HL-60 (cell line): ENCODE measurements at places on chromosomes 12 and 14.

GRCh38 chr12:123050331-123050831, 69.9 kb downstream of the ARL6IP4 start:
- DNase-seq, result no peak

DNA sequence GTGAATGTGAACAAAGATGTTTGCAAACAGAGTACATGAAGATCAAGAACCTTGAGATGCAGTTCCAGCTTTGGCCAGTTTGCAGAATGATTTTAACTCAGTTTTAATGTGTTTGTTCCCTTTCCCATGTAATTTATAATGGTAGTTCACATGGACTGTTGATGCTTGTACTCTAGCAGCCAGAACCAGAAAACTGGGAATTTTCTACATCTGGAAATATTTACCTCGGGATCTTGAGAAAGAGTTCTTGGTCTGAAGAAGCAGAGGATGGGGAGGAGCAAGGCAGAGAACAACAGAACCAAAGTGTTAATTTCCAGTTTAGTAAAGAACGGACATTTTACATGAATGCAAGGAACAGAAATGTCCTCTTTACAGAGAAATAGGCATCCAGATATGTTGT, 37.0 kb upstream of the PMCH start:
- no peak for DNase-seq

GRCh38 chr12:21444193-21445146, 7.0 kb downstream of the PYROXD1 start:
- DNase-seq, result no peak

GRCh38 chr12:124045671-124046455, 72.8 kb downstream of the ZNF664 start:
- no peak for DNase-seq

GRCh38 chr14:79242666-79243065, 968.6 kb downstream of the DIO2 start:
- no peak for DNase-seq

DNA sequence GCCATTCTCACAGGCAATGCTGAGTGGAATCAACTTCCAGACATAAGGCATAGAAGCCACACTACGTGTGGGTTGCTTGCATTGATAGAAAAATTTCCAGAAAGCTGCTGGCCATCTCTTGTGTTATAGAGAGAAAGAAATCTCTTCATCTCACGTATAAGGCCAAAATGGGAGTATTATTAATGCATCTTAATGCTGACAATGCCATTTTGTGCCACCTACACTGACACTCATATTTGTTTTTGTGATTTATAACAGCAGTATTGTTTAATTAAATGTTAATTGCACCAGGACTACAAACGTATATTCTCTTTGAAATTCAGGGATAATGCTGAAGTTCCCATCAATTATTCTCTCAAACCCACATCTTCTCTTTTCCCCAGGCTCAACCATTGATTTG, 56.1 kb upstream of the TMEM132D start:
- no peak for DNase-seq

DNA sequence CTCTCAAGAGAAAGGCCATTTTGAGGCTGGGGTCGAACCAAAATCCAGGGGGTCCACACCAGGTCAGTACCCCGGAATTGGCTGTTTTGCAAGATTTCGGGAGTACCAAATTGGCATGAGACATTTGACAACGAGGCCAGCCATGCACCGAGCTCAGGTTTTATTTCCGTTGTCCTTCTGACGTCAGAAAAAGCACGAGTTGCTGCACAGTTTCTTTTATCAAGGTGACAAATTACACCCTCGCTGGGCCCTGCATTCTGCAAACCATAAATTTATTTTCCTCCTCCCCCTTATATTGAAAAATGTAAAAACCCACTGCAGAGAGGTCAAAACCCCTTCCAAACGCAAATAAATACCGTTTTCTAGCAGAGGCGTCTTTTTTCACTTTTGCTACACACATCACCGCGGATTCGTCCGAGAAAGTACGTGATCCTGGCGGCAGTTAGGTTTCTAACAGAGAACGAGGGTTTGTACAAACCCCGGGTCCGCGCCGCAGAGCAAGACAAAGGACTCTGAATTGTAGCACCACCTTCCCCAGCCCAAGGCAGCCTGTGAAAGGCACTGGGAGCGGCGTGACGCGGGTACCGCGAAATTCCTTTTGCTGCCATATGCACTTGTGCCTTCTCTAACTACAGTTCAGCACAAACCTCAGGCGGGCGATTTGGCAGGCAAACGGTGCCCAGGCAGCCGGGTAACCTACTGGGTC, 1.8 kb downstream of the SLC38A1 start:
- no peak for DNase-seq

- peak; percentile 98 for DNase-seq
Measured at GRCh38 chr12:48197971-48198671, 5.0 kb downstream of the OR10AD1 start.

- DNase-seq, result peak; percentile 35
Measured at GRCh38 chr12:43676183-43676813, 82.3 kb downstream of the PUS7L start.

DNA sequence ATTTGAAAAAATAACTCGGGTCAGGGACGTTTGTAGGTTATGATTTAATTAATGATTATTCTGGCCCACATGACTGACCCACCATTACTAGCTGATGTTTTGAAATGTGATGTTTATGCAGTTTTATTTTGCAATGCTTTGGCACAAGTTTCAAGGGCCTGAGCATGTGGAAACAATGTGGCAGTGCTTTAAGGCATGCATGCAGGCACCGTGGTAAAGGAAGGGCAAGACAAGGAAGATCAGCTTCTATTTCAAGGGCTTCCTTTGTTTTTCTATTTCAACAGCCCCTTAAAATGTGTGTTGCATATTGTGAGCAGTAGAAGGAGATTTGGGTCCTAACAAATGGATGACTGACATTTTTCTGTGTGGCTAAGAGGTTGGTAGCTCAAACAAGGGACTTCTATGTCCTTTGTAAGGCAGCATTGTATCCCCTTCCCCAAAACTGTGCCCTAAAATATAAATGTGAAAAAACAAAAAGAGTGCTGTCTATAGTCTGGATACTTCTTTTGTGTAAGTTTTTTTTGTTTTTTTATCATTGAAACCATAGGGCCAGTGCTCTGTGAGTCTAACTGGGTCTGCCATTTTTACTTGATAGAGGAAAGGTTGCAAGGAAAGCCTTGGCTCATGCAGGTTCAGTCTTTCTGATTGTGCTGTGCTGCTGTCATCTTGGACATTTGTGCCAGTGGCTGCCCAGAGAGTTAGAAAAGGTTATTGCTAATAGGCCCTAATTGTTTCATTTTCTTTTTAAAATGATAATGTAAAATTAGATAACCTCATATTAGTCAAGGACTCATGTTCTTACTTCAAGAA, 103.5 kb downstream of the FGD4 start:
- peak; percentile 75 for DNase-seq

GRCh38 chr14:102570334-102570995, 22.0 kb upstream of the RCOR1 start:
- no peak for DNase-seq

DNA sequence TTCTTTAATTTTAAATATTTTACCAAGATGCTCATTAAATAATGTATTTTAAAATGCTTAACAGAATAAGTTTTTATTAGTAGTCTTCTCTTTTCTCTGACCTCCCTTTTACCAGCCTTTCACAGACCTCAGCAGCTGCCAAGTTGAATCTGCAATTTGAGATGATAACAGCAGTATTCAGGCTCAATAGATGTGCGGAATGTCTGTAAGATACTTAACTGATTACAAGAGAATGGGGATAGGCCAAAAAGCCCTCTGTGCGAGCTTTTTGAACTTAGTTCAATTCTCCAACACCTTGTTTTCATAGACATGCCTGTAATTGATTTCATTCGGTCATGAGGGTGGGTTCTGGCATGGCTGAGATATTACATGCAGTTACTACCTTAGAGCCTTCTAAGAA, 277.2 kb downstream of the TMTC2 start:
- DNase-seq, result no peak

- DNase-seq, result no peak
Measured at GRCh38 chr12:44091948-44092606, 256.2 kb downstream of the TMEM117 start.

DNA sequence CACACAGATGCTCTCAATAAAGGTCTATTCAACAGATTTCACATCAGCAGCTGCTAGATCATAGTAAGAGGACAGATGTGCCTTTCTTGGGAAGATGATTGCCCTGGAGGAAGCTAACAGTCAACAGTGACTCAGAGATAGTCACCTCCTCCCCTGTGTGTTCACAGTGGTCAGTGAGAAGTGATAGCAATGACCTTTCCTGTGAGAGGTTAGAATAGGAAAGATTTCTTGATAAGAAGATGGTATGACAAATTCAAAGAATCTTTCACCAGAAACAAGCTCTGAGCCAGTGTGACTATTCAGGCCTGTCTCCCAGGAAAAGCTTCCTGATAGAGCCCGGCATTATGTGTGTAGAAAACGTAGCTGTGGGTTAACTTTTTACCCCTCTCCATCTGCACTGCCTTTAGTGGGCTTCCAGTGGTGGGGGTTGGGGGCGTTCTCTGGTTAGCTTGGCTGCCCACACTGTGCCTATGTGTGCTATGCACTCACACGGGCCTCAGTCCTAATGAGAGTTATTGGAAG, 66.4 kb upstream of the ARHGAP5 start:
- DNase-seq, result no peak

DNA sequence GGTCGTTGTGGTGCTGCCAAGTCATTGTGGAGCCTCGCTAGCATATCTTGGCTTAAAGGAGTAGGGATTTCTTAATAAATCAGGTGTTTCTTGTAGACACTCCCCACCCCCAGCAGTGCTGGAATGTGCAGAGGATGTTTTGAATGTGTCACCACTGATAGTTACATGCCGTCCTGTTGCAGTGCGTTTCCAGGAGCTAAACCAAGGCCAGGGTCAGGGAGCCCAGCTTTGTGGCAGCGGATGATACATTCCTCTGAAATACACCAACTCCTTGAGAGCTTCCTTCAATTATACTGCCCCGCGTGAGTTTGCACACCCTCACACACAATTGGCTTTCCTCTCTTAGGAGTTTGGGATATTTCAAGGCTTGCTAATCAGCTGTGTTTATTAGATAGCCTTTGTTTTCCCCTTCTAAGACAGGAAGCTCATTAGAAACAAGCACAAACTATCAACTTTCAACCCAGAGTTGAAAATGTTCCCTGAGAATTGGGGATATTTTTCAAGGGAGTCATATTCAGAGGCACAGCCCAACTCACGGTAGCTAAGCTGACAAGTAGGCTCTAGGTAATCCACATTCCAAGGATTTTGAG, 154.9 kb downstream of the C12orf75 start:
- DNase-seq, result no peak

DNA sequence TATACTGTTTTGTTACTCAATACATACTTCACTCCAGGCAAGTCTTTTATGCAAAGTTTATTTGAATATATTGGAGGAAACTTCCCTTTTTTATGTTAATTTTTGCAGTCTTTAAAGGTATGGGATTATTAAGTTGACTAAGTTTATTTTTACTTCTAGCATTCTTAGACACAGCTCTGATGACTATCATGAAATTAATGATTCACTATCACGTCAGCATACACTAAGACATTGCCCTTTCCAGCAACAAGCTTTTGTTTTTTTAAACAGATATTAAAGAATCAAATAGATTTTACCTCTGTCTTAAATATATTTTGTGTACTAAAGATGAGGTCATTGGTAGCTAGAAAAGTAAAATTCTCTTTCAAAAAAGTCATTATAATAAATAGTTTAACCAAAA, 52.1 kb downstream of the DERA start:
- DNase-seq, result no peak
